ENCODE measurements at places on chromosomes 2 and 18. TPM values are rescaled to one million over a fixed set of nuclear protein-coding genes. Genes with fewer than 3 reads are reported as not detected.

The GNLY gene
- 54.1 TPM for total RNA-seq

The SERPINB3 gene
- total RNA-seq, result not detected

The TMEM178A gene
- total RNA-seq, result not detected

The CFAP53 gene
- 0.38 TPM for total RNA-seq

The RBM44 gene
- total RNA-seq, result 0.42 TPM

The TCF23 gene
- not detected for total RNA-seq
